ENCODE measurements at places on chromosomes 2 and 18.

DNA sequence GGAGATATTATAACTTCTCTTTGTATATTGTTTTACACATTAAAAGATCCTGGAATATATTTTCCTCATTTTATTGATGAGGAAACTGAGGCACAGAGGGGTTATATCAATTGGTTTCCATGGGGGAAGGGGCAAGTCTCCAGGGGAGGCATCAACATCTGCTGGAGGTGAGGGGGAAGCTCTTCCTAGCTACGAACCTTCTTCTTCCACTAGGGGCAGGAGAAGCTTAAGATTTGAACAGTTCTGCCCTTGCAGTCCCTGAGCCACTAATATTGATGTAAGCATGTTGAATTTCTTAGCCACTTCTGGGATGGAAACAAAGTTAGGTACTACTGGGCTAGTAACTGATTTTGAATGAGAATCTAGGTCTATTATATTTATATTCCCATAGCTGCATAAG is 140.1 kb upstream of the AQP4 start:
- peak; percentile 12 for DNase-seq

GRCh38 chr2:219565130-219566080 is 5.9 kb downstream of the OBSL1 start:
- no peak for DNase-seq

DNA sequence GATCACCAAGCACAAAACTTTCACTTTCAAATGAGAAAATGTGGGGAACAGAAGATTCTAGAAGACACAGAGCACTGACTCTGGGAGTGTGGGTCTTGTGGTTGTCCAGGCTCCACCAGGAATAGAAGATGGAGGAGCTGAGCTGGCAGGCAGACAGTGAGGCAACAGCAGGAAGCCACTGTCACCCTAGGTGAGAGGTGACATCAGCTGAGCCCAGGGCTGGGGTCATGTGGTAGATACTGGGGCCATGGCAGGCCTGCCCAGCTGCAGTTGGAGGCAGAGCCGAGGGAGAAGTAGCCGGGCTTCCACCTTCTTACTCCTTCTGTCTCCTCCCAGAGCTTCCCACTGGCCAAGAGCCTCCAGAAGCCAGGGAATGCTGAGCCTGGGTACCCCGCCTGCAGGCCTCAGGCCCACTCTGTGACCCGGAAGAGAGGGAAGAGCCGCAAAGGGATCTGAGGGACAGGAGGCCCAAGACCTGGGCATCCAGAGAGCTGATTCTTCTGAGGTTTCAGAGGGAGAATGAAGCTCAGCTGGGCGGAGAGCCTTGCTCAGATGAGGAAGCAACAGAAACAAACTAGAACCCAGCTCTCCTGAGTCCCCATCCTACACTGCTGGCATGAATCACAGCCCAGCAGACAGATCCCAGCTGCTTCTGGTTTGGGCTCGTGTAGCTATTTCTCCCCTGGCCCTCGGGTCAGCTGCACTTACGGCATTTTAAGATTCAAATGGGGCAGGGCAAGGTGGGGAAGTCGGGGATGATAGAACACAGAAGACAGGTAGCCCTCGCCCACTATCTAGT is 39.8 kb upstream of the ASAP2 start:
- DNase-seq: peak; percentile 40

DNA sequence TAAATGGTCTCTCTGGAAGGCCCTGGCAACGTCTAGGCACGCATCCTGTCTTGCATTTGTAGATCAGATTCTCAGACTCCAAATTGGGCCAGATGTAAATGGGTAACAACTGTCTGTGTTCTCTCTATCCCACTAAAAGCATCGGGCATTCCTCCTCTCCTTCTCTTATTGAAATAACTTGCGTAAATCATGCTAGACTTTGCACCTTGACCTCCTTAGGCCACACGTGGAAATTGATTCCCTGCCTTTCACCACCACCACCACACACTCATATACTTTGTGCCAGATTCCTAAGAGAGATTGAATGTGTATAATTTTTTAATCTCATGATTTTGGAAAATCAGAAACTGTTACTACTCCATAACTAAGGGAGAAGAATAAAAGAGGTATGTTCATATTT is 21.3 kb downstream of the MAPRE3 start:
- no peak for DNase-seq

DNA sequence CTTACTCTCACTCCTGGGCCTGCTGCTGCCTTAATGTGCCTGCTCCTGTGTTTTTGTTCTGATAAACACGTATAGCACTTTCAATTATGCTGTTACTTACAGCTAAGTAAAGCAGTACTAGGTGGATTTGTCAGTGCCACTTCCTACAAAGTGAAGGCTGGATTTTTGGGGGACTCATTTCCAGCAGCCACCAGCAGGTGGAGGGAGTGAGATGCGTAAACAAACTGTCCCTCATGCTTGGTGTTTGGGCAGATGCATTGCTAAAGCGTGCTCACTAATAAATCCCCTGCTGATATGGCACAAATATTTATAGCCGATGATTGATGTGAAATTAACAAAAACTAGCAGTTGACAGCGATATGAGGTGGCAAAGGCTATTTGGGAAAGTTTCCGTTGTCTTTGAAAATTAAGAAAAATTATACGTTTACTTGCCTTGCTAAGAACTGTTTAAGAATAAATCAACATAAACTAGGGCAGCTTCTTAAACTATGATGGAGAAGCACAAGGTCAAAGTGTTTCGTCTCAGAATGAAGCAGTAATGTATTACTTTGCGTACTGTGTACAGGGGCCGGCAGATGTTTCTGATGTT is 101.7 kb downstream of the AGAP1 start:
- DNase-seq: peak; percentile 83
